ENCODE measurements at places on chromosomes 1 and 21. TPM values are rescaled to one million over a fixed set of nuclear protein-coding genes. Genes with fewer than 3 reads are reported as not detected.

OR2T2 gene
- not detected for total RNA-seq

LAD1 gene
- 35.7 TPM for total RNA-seq

LIPI gene
- not detected for total RNA-seq

GREM2 gene
- total RNA-seq: 5.6 TPM

AADACL4 gene
- total RNA-seq: 0.79 TPM

ZNF593OS gene
- not detected for total RNA-seq

ARTN gene
- total RNA-seq: 0.49 TPM

TCEA3 gene
- 66.2 TPM for total RNA-seq

UBE2U gene
- not detected for total RNA-seq

IPP gene
- 14.4 TPM for total RNA-seq

OR2L2 gene
- total RNA-seq: not detected

FMOD gene
- total RNA-seq: 31.9 TPM

GSTM5 gene
- 12.3 TPM for total RNA-seq

FALEC gene
- total RNA-seq: not detected
